ENCODE measurements at places on chromosomes 6 and 20.

- DNase-seq = no peak
Observed at GRCh38 chr20:16107172-16107870, 465.9 kb downstream of the KIF16B start.

DNA sequence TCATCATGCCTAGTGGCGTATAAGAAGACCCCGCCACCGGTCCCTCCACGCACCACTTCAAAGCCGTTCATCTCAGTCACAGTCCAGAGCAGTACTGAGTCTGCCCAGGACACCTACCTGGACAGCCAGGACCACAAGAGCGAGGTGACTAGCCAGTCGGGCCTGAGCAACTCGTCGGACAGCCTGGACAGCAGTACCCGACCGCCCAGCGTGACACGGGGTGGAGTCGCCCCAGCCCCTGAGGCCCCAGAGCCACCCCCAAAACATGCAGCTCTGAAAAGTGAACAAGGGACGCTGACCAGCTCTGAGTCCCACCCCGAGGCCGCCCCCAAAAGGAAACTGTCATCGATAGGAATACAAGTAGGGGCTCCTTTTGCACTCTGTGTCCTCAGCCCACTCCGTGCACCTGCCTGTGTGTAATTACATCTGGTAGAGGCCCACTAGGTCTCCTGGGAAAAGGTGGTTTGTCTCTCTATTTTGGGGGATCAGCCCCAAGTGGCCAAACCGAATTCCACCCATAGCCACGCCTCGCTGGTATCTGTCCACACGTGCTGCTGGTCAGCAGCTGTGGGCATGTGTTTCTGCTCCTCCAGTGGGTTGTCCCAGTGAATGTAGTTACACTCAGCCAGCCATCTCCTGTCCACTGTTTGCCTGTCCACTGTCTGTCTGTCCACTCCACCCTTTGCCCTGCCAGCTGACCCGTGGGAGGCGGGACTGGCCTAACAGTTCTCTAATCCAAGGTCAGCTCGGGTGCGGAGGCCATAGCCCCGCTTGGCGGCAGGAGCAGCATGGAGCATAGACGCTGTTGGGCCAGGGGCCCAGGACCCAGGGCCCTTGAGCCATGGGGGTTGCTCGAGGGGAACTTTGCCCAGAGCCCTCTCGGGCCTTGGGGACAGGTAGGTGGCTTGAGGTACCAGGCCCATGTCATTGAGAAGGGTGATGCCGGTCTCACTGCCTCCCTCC, 44.3 kb upstream of the MYL9 start:
- no peak for DNase-seq

DNA sequence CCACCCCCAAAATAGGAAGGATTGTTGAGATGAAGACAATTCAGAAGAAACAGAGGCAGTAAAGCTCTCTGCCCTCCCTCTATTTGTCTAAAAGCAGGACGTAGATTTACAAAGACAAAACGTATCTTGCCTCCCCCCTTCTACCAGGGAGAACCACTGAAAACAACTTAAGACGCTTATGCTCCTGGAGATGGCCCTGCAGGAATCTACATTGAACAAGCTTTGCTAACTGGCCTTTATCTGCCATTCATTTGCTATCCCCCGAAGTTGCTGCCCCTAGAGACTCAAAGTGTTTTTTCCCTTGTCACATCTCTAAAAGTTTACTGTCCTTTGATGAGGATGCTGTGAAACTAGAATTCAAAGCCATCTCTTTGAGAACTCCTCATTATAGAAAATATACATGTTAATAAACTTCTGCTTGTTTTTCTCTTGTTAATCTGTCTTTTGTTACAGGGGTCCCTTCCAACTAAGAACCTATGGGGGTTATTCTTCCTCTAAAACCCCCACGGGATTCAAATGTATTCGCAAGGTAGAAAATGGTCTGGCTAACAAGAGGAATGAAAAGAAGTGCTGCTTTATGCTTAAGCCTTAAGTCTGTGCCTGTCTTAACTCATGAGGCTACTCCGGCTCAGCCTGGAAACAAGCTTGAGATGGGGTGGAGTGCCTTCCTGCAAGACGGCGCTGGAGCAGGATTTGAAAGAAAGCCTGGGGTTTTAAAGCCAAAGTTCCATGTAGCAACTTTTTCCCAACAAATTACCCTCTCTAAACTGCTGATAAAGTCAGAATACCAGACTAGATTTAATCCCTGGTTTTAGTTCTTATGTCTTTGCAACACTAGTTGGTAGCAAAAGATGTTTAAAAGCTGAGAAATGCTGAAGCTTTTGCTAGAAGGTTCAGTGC, 88.0 kb downstream of the CLIC5 start:
- DNase-seq = no peak

DNA sequence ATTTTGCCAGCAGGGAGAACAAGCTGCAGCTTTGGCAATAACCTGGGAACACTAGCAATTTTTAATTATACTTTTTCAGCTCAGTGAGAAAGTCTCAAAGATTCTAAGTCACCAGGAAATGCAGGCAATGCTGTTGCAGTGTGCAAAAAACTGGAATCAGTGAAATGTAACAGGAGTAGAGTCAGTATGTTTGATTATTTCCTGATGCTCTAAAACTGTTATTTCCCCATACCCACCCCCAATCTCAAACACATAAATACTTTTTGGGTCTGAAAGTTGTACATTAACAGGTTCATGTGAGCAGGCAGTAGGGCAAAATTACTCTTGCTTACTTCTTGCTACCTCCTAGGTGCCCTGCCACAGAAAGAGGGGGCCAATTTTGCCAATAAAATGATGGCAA, 65.4 kb upstream of the BEND6 start:
- DNase-seq = no peak

Data from stimulated activated CD8-positive, alpha-beta memory T cell treated with anti-CD3 and anti-CD28 coated beads, Interleukin-7, amount 100 ng/mL, for 24 hours (primary cell).